Central memory CD4-positive, alpha-beta T cell (primary cell): ENCODE measurements at places on chromosomes 11 and 22.

DNA sequence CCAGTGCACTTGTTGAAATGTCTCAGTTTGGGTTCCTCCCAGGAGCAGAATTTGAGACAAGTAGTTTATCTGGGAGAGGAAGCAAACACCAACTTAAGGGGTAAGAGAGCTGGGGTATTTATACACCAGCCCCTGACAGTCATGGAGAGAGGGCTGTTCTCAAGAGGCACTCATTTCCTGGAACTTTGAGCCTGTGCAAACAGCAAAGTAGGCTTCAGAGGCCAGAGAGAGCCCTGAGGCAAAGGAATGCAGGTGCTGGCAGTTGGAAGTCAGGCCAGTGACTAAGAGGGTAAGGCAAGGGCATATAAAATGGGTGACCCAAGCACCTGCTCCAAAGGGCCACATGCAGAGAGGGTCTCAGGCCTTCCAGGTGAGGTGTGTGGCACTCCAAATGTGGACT, 16.1 kb downstream of the MS4A18 start:
- DNase-seq: no peak

DNA sequence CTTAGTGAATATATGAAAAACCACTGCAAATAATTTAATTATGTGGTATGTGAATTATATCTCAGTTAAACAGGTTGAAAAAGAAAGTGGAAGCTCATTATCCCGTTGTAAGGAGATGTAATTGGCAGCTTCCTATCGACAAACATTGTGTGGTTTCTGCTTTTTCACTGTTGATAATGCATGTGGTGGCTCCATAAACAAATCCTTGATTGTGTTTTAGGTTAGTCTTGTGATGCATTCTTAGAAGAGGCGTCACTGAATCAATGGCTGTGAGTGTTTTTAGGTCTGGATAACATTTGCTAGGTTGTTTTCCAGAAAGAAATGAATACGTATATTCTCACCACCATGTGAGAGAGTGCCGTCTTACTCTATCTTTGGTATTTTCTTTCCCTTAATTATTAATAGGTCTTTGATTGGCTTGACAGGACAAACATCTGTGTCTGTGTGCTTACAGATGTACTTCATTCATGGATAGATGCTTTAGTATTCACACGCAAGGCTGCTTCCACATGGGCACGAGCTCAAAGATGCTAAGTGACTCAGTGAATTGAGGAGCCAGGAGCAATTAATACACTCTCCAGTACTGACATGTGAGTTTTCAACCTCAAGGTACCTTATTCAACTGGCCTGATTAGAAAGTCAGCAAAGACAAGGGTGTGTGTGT, 166.7 kb downstream of the TBC1D22A start:
- DNase-seq: no peak

DNA sequence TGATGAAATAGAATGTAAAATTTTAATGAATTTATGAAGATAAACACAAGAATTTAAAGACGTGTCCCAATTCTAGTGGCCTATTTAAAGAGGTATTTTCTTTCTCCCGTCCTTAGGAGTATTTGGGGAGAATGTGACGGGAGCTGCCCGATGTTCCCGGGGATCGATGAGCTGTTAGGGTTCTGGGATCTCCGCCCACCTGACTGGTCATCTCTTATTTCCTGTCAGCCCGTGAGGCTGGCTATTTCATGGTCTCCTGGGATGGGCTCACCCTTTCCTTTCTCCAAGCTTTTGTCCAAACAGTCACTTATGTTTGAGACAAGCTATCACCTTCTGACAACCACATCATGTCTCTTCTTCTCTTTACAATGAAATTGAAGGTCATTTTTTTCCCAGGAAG, 16.9 kb upstream of the CLMP start:
- DNase-seq: no peak

DNA sequence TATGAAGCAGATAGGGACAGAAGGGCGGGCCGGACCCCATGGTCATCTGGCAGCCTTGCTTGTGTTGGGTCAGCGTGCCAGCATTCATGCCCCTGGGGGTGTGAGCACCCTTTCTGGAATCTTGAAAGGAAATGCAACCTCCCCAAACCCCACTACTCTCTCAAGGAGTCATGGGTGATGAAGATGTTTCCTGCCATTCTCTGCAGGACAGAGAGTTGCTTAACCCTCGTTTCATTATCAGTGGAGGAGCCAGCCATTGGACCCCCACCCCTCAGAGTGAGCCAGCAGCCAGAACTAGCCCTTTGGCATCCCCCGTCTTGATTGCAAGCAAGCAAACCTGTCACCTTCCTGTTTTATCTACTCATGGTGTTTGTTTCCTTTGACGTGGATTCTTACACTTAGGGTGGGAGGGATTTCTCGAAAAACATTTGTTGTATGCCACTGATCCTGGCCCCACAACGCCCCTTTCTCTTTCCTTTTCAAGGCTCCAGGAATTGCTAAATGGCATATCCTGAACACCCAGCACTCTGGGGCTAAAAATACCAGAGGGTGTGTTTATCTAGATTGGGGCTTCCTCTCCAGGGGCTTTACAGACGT, 258.3 kb downstream of the ETS1 start:
- peak; percentile 66 for DNase-seq

- no peak for DNase-seq
These were observed 33.5 kb downstream of the LIF start for GRCh38 chr22:30212996-30213441.

- no peak for DNase-seq
These were observed 132.3 kb upstream of the ZBED5 start for GRCh38 chr11:10990160-10990559.
